SW480 (cell line): ENCODE measurements at places on chromosomes 5 and 9.

DNA sequence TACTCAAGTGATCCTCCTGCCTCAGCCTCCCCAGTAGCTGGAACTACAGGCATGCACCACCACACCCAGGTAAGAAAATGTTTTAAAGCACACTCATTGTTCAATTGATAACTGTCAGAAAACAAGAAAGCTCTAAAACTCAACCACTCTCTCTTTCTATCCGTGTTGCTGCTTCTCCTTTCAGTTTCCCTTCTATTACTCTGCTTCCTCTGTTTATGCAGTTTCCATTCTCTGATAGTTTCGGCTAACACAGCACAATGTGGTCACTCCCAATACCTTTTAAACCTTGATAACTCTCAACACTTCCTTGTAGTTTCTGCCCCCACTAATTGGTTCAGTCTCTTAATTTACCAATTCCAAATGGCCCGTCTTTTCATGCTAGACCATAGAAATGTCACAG is 59.2 kb upstream of the NR4A3 start:
- DNase-seq, result no peak

DNA sequence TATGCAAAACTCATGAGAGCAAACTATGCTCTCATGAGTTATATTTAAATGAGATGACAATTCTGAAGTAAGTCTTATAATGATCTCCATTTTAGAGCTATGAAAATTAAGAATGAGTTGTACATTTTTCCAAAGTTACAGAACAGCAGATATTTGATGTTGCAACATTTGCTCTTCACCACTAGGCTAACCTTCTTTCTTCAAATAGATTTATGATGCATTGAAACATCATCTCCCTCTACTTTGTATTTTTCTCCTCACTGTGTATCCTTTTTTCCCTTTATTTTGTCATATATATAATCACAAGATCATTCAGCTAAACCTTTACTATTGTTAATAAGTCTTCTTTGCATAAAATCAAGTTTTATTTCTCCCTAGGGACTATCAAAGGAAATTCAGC is 497.7 kb upstream of the TYRP1 start:
- no peak for DNase-seq

- DNase-seq, result peak; percentile 42
Measured at GRCh38 chr9:96612105-96612965, 7.3 kb downstream of the CDC14B start.

DNA sequence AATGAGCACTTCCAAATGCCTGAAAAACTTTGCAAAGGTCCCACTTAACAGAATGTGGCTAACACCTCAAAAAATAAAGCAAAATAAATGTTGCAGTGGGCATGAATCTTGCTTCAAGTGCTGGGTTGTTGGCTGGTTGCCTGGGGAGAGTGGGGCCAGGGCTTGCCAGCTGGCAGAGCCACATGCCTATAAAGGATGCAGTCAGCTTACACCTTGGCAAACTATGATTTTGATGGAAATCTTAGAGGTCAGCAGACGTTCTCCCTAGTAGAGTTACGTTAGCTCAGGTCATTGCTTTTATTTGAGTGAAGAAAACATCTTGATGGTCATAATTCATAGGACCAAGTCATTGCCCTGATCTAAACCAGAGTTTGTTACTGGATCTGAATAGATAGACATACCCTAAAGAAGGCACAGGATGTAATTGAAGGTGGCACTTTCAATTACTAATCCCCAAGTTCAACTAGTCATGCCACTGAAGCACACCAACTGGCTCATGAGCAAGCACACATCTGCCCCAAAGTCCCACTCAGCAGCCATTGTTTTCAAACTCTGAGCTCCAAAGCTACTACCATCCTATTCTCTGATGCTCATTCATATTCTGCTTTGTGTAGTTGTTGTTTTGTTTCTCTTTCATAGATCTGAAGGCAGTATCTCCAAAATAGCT is 51.2 kb upstream of the ZSWIM6 start:
- no peak for DNase-seq

DNA sequence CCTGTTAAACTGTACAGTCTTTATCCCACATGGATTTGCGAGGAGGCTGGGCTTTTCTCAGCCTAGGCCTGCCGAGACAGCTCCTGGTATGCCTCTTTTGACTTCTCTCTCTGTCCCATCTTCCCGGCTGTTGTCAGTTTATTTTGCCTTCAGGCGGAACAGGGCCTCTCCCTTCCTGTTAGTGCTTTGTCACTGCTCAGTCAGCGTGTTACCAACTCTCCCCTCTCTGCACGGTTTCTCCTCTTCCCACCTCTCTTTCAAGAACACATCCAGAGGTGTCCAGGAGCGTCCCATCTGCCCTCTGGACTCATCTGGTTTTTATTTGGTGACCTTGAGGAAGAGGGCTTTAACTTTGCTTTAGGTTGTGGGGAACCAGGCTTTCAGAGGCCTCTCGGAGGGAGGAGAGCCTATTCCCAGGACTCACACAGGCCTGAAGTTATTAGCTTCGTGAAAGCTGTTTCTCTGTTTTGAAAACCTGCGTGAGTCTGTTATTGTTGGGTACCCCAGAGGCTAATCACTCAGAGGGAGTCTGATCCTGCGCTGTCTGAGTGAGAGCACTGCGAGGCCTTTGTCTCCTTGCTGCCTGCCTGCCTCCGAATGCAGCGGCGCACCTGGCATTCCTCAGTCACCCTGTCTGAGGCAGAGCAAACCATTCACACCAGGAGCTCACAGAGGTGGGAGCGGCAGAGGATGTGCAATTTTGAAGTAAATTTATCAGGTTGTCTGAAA is 234.4 kb upstream of the MPDZ start:
- DNase-seq, result no peak

DNA sequence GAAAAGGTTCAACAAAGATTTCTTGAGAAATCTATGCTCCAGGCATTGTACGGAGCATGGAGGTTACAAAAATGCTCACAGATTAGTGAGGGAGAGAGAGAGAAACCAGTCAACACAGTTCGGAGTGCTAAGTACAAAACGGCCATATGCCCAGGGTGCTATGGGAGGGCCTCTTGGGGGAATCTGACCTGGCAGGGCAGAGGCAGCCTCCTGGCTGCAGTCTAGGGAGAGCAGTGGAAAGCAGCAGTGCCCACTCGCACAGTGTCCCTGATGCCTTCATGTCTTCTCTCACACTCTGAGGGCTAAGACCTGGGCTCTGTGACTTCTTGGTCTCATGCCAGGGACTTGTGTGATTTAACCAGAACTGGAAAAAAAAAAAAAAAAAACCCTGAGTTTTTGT is 29.8 kb upstream of the SMC5 start:
- DNase-seq, result no peak

DNA sequence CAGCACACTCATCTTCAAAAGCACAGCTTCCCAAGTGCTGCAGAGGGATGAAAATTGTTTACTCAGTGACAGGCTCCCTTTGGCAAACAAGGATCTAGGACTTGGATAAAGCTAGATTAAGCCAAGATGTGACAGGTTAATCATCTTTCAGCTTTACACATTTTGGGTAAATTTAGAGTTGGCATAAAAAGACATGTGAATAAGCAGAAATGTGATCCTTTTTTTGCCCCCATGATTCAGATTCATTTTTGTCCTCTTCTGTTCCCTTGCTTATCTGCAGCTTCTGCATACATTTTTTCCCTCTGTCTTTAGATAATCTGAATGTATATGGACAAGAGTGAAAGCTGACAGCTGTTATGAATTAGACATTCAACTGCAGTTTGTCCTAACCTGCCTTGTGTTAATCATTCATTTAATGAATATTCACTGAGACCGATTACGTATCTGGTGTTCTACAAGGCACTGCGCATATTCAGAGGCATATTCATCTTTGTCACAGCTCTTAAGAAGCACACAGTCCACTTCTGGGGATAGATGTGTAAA is 19.6 kb downstream of the ADAMTSL1 start:
- no peak for DNase-seq

DNA sequence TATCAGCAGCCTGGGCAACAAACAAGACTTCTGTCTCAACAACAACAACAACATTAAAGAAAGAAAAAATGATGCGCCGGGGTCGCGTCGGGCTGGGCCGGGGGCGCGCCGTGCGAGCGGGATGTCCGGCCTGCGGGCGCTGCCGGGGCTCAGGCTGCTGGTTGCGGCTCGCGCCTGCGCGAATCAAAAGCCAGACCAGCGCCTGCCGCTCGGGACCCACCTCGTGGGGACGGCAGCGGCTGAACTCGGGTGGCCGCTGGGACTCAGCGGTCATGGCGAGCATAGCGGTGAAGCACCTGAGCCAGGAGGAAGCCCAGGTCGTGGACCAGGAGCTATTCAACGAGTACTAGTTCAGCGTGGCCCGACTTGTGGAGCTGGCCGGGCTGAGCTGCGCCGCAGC is 11.9 kb upstream of the NHP2 start:
- no peak for DNase-seq

DNA sequence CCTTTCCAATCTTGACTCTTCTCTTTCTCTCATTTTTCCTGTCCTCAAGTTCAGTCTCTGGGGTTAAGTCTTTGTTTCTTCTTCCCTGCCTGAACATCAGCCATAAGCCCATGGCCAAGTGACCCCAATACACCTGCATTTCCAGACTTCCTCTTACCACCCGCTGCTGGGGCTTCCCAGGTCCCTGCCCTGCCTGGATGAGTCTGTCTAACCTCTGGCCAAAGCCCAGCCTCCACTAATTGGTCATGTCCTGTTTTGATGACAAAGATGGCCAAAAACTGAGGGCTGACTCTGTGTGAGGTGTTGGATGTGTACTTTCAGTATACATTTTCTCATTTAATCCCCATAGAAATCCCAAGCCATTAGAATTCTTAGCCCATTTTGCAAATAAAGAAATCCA is 47.3 kb downstream of the SH3TC2 start:
- no peak for DNase-seq

DNA sequence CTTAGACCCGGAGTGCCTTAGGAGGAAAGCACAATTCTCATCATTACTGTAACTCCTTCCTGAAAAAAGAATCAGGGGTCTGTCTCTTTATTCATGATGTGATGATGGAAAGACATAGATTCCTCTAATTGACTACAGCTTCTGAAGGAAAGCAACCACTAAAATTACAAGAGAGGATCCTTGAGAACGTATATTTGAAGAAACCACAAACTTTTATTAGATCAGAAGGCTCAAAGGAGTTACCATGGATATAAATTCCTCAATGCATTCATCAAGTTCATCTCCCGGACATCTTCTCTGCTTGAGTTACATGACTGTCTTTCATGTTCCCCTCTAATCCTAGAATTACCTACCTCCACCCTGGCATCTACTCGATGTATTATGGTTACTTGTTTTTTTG is 104.1 kb upstream of the PAPPA start:
- no peak for DNase-seq

GRCh38 chr9:138072897-138073296 is 195.3 kb downstream of the CACNA1B start:
- DNase-seq, result no peak

- DNase-seq, result peak; percentile 6
Measured at GRCh38 chr5:76982450-76982849, 29.6 kb downstream of the CRHBP start.

- DNase-seq, result no peak
Measured at GRCh38 chr9:106531491-106531890, 331.5 kb upstream of the ZNF462 start.

GRCh38 chr9:91927922-91928510 is 22.0 kb downstream of the ROR2 start:
- no peak for DNase-seq

DNA sequence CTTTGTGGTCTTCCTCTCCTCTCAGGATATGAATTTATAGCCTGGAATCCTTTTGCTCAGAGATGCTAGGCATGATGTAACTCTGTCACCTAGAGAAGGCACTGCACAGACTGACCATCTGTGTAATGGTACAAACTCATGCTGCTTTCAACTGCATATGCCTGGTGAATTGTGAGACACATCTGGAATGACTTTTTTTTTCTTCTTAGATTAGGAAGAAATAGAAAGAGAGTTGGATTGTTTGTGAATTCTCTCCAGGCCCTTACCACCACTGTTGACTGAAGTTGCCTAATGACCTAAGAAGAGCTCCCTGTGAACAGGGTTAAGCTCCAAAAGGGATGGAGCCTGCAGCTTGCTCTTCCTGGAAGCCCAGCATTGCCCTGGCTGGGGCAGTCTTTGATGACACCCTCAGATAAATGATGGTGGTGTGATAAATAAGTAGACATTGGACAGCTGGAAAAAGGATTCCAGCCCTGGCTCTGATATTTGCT is 47.8 kb upstream of the TRIM32 start:
- DNase-seq, result no peak

DNA sequence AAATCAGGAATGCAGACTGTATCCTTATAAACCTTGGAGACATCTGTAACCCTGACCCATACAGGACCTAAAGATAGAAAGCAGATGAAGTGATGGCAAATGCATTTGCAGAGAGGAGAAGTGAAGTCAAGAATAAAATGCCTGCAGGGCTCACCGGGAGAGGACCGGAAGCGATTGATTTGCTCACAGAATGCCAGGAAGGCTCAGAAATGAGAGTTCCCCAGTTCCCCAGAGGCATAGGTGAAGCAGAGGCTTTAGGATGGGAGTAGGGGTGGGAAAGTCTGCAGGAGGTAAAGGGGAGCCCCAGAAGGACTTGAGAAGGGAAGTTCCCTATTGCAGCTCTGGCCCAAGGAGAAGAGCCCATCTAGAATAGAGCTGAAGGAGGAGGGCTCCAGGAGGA is 63.9 kb upstream of the TNFAIP8 start:
- no peak for DNase-seq

DNA sequence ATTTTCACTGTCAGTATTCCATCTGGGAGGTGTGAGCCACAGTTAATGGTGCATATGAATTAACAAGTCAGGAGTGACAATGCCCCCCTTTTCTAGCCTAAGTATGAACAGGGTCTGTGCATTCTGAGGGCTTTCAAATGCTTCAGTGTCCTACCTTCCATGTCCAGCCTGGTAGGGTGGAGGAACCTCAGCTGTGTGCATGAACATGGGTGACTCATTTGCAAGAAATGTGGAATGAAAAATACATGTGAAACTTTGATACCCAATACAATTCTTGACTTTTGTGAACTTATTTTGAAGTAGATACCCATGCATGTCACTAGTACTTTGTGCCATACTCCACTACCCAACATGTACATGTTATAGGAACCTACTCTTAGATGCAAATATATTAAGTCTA is 375.8 kb downstream of the SEMA5A start:
- DNase-seq, result no peak

GRCh38 chr9:105291422-105291859 is 47.0 kb downstream of the SLC44A1 start:
- DNase-seq, result no peak

DNA sequence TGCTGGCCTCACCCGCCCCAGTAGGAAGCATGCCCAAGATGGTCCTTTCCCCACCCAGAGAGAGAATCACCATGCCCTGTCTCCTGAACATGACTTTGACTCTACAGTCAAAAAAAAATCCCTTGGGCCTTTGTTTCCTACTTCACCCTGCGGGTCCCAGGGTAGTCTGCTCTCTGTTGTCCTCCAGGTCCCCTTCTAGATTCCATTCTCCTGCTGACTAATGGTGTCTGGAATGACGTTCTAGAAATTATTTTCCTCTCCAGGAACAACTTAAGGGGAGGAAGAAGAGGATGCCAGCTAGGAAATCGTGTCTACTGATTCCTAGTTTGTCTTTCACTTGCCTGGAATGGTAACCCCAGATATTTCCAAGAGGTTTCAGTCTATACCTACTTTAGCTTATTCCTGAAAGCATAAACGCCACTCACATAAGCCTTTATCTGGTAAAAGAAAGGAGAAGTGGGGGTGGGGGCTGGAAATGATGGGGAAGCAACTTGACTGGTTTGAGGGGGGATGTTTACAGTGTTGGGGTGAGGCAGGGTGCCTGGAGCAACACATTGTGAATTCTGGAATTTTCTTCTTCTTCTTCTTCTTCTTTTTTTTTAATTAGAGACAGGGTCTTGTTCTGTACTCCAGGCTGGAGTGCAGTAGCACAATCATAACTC is 93.9 kb downstream of the SNX18 start:
- DNase-seq, result no peak

GRCh38 chr5:180090769-180091546 is 19.4 kb upstream of the RNF130 start:
- DNase-seq, result peak; percentile 80

GRCh38 chr5:90353254-90353653 is 56.3 kb downstream of the CETN3 start:
- no peak for DNase-seq
